Activated CD8-positive, alpha-beta T cell treated with anti-CD3 and anti-CD28 coated beads, Interleukin-2, amount 10 ng/mL, durations not matched to agents 7 days and 5 days (primary cell): ENCODE measurements at places on chromosomes 4 and X. TPM values are rescaled to one million over a fixed set of nuclear protein-coding genes. Genes with fewer than 3 reads are reported as not detected.

DNA sequence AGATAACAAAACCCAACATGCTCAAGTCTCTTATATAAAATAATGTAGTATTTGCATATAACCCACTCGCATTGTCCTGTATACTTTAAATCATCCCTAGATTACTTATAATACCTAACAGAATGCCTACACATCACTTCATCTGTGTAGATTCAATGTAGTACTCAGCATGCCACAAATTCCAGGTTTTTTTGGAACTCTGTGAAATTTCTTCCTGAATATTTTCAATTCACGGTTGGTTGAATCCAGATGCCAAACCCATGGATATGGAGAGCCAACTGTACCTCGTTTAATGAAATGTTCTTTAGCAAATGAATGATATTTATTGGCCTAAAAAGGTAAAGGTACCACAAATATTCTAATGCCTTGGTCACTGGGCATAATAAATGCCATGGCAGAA, 24.8 kb downstream of the CCNI start:
- no peak for DNase-seq
- H3K4me3 ChIP-seq = no peak overlapping the region
- H3K36me3 ChIP-seq = peaks cover 56% of the 10 kb centered on the region
- H3K4me1 ChIP-seq = peaks cover 4% of the 10 kb centered on the region
- no peak overlapping the region for H3K27ac ChIP-seq

GRCh38 chr4:128709268-128709667, 100.2 kb upstream of the JADE1 start:
- peak overlapping the region; percentile 82 for H3K27ac ChIP-seq
- peaks cover under 1% of the 10 kb centered on the region for H3K27me3 ChIP-seq
- H3K4me3 ChIP-seq = no peak overlapping the region
- DNase-seq = peak; percentile 21
- no peaks in the 10 kb centered on the region for H3K36me3 ChIP-seq

DNA sequence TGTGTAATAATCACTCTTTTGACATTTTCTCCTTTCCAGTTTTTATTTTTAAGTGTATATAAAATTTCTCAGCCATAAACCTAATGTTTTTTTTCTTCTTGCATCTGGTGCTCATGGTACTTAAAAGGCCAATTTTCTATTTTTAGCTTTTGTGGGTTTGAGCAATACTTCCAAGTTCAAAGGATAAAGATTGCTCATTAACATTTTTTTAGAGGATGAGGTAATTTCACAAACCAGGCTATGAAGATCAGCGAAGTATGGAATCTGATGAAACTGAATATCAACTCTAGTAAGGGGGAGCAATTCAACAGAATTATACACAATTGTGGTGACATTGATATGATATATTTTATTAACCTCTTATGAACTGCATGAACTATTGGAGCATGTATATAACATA, 25.8 kb upstream of the KLHL34 start:
- no peaks in the 10 kb centered on the region for H3K27me3 ChIP-seq
- no peak overlapping the region for H3K4me3 ChIP-seq
- H3K27ac ChIP-seq = no peak overlapping the region
- DNase-seq = no peak

GRCh38 chr4:56671860-56672259, 9.2 kb downstream of the HOPX start:
- H3K36me3 ChIP-seq = no peaks in the 10 kb centered on the region
- H3K4me1 ChIP-seq = no peaks in the 10 kb centered on the region
- H3K4me3 ChIP-seq = no peak overlapping the region

GRCh38 chr4:186069729-186070128, 773 bp downstream of the TLR3 start:
- H3K4me1 ChIP-seq = peaks cover 19% of the 10 kb centered on the region
- no peak overlapping the region for H3K4me3 ChIP-seq
- H3K27me3 ChIP-seq = peaks cover 4% of the 10 kb centered on the region
- H3K36me3 ChIP-seq = no peaks in the 10 kb centered on the region
- no peak for DNase-seq

- no peak overlapping the region for H3K27ac ChIP-seq
- no peaks in the 10 kb centered on the region for H3K36me3 ChIP-seq
- H3K27me3 ChIP-seq = no peaks in the 10 kb centered on the region
- no peaks in the 10 kb centered on the region for H3K4me1 ChIP-seq
These were observed 145.0 kb upstream of the CT83 start for GRCh38 chrX:116607776-116608175.

DNA sequence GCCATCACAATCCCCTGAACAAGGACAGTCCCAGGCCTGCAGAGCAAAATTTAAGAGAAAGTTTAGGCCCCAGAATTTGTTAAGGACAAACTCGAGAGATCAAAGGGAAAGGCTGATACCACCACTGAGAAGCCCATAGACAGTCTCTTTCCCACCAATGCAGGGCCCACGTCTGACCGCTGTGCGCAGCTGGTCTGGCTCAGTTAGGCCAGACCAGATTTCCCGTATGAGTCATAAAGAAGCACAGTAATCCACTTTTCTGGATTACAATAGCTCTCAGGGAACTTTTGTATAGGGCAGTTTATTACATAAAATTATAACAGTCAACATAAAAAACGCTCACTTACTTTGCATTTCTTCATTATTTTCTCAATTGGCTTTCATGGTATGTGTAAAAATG, 259.5 kb downstream of the RCHY1 start:
- H3K27me3 ChIP-seq = no peaks in the 10 kb centered on the region
- no peak for DNase-seq
- H3K36me3 ChIP-seq = no peaks in the 10 kb centered on the region
- H3K4me3 ChIP-seq = no peak overlapping the region
- no peak overlapping the region for H3K27ac ChIP-seq

DNA sequence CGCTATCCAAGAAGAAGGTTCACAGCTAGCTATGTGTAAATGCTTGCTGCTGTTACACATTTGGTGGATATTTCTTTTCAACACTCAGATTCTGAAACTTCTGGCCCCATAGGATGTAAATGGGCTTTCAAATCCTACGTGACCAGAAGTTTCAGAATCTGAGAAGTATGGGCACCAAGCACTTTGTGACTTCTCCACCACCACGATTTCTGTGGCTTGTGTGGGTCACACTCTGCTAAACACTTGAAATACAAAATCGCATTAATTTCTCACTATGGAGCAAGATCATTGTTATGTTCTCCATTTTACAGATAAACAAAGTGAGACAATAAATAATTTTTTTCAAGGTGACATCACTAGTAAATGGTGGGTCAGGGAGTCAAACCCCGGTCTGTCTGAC, 259.4 kb upstream of the JADE1 start:
- peaks cover 26% of the 10 kb centered on the region for H3K27me3 ChIP-seq
- H3K36me3 ChIP-seq = no peaks in the 10 kb centered on the region
- no peak for DNase-seq

DNA sequence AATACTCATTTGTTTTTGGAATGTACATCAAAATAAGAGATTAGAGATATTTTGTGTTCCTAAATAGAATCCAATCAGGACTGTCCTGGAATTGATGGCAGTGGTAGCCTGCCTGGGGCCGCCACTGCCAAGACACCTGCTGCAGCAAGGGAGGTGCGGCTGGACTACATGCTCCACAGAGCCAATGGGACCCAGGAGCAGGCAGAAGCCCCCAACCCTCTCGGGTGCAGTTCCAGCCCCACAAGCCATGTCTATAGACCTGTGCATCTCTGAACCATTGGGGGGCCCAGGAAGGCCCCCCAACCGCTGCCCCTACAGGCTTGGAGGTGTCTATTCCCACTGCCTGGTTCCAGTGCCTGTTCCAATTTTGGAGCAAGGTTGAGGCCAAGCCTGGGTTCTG, 1524.3 kb downstream of the PCDH18 start:
- no peaks in the 10 kb centered on the region for H3K4me1 ChIP-seq
- H3K36me3 ChIP-seq = no peaks in the 10 kb centered on the region
- H3K27me3 ChIP-seq = no peaks in the 10 kb centered on the region
- no peak overlapping the region for H3K27ac ChIP-seq
- H3K4me3 ChIP-seq = no peak overlapping the region

GRCh38 chrX:11558972-11559371, 106.7 kb downstream of the ARHGAP6 start:
- no peak overlapping the region for H3K27ac ChIP-seq
- H3K4me3 ChIP-seq = no peak overlapping the region
- H3K27me3 ChIP-seq = peaks cover 4% of the 10 kb centered on the region
- no peaks in the 10 kb centered on the region for H3K36me3 ChIP-seq
- H3K4me1 ChIP-seq = no peaks in the 10 kb centered on the region

DNA sequence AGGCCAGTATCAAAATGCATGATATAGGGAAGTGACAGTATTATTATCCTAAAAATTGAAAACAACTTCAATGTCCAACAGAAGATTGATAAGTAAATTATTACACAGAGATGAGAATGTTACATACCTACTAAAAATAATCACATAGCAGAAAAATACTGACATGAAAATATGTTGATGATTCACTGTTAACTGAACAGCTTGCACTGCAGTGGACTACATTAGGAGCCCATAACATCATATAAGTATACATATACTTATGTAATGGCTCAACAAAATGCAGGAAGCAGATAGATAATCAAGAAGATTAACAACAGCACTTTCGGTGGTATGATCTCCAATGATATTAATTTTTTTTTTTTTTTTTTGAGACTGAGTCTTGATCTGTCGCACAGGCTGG, 7.1 kb downstream of the CLOCK start:
- H3K27me3 ChIP-seq = no peaks in the 10 kb centered on the region
- H3K4me3 ChIP-seq = no peak overlapping the region
- H3K36me3 ChIP-seq = peaks cover 8% of the 10 kb centered on the region
- peaks cover 26% of the 10 kb centered on the region for H3K4me1 ChIP-seq

DNA sequence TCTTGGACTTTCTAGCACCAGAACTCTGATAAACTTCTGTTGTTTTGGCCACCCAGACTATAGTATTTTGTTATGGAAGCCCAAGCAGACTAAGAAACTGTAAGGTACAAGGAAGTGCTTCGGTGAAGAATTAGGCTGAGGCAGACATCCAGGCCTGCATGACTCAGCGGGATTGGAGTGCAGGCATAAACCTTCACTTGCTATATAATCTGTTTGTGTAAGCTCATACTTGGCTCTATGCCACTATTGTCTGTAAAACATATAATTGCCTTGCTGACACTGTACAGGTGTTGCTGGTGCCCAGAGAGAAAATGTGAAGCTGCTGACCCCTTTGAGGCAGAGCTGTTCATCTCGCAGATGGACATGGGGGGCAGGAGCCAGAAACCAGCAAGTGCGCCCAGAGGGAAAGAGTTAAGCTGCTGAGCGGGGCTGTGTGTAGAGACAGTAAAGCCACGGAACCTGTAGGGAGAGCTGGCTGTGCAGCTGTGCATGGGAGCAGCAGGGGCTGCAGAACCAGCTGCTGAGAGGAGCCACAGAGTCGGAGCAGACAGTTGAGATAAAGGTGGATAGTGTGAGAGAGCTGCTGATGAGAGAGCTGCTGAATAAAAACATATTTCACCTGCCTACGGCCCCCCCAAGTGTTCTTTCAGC, 96.2 kb downstream of the RBM46 start:
- no peaks in the 10 kb centered on the region for H3K4me1 ChIP-seq
- H3K4me3 ChIP-seq = no peak overlapping the region
- no peak for DNase-seq
- H3K36me3 ChIP-seq = no peaks in the 10 kb centered on the region

DNA sequence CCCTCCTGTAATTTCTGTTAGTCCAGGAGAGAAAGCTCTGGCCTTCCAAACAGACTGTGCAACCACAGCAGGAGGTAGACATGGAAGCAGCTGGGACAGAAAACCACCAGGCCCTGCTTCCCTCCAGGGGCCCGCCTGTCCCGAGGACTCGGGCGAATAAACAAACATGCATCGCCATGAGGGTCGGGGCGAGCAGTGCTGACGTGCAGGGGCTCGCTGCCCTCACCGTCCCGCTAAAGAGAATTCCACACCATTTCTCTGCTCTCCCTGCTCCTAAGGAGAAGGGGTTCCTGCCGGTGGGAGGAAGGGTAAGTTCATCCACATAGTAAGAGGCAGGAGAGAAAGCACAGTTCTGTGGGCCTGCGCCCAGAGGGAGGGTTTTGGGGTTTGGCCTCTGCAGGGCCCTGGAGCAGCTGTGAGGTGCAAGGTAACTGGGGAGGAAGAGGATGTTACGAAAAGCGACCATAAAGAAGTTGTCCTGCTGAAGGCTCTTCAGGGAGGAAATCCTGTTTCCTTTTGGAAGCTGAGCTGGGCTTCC, 54.9 kb downstream of the WFS1 start:
- no peak overlapping the region for H3K27ac ChIP-seq
- no peak for DNase-seq

PPBP gene
- total RNA-seq = not detected

TRPC3 gene
- total RNA-seq = 0.50 TPM

COL25A1 gene
- not detected for total RNA-seq

PLP1 gene
- not detected for total RNA-seq

CPE gene
- total RNA-seq = not detected
